ENCODE measurements at places on chromosomes 4 and X.

- DNase-seq = no peak
Measured at GRCh38 chr4:152660526-152660925, 19.3 kb downstream of the TMEM154 start.

- DNase-seq = no peak
Measured at GRCh38 chr4:3463556-3464348, 646 bp downstream of the DOK7 start.

DNA sequence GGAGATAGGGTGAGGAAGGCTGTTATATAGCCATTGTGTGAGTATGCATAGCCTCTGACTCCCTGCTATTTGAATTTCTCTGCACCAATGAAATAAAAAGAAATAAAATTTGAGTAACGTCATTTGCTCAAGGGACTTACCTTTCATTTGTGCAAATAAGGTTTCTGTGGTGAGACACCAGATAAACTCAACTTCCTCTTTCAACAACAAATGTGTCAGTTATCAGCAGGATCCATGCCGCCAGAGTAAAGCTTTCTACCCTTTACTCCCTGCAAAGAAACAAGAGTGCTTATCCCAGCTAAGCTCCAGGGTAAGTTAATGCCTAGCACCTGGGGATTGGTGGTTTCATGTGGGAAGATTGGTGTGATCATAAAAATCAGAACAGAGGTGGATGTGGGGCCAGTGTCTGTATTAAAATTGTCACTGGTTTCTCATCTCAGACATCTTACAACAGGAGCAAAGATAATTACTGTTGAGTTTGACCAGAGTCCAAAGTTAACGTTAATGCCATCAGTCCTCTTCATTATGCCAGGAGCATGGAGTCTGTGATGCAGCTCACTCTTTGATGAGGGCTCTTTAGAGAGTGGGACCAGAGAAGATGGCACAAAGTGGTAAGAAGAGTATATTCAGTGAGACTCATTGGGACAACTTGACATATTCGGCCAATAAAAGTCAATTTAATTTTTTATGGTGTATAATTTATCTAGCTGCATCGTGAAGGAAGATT lies at the start of gene P2RY10:
TSS of gene P2RY10 (plus strand) at position 206 of the 727 bp plus-strand sequence. CDS start 15,130 bp downstream, outside the sequence.
- DNase-seq = no peak

DNA sequence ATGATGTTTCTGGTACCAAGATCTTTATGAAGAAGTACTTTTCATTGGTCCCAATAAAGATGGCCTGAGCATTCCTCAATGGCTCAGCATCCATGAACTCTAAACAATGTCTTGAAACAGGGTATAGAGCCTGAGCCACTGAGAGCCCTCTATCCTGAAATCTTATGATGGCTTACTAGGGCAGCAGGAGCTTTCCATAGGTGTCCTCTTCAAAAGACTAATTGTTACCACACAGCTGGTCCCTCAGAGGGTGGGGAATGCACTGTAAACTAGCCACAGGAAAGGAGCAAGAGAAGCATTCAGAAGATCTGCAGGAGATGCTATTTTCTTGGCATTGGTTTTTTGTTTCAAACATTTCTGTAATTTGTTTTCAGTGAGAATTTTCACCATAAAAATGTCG lies 5.6 kb upstream of the BANK1 start:
- DNase-seq = no peak

- DNase-seq = no peak
Measured at GRCh38 chrX:1185561-1185960, 26.9 kb downstream of the CRLF2 start.

DNA sequence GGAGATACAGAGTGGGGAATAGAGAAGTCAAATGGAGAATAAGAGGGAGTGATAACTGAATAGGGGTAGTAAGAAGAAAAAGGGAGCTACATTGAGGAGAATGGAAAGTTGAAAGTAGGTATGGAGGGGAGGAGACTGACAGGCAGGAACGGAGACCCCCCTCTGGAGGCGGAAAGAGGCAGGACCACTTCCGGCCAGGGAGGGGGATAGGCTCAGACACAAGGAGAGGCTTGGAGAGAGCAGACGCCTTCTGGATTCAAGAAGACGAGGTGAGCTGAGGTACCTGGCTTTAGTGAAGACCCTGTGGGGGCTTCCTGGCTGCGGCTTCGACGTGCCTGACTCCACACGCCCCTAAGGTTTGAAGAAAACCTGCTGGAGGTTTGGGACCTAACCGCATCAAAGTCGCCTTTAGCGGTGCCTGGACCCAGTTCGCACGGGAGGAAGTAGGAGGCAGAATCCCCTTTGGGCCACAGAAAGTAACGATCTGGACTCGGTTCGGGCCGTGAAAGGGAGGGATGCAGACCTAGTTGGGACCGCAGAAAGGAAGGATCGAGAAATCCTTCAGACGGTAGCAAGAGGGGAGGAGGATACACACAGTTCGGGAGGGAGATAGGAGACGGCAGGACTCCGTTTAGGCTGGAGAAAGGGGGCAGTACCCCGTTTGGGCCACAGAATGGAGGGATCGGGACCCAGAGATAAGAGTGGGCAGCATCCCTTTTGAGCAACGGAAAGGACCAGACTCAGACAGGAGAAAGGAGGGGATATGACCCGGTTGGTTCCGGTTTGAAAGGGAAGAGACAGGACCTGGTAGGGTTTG lies at the start of gene TRO:
TSS of gene TRO (plus strand) at position 215 of the 817 bp plus-strand sequence. CDS start 1,423 bp downstream, outside the sequence.
- DNase-seq = peak; percentile 6

DNA sequence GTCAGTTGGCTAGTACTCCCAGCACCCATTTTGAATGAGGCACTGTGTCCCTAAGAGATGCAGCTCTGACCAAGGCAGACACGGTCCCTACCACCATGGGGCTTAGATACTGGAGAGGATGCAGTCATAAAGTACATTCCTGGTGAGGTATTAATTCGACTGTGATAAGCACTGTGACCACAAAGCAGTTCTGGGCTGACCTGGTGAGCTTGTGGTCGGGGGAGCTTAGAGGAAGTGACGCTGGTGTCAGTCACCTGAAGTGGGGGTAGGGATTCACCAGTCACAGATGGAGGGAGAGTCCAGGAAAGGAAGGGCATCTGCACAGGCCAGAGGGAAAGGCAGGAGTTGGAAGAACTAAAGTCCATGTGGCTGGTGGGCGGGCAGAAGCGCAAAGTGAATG lies 15.8 kb upstream of the CLTRN start:
- no peak for DNase-seq

- no peak for DNase-seq
Measured at GRCh38 chr4:189255636-189256035, 685.0 kb upstream of the FRG1 start.

DNA sequence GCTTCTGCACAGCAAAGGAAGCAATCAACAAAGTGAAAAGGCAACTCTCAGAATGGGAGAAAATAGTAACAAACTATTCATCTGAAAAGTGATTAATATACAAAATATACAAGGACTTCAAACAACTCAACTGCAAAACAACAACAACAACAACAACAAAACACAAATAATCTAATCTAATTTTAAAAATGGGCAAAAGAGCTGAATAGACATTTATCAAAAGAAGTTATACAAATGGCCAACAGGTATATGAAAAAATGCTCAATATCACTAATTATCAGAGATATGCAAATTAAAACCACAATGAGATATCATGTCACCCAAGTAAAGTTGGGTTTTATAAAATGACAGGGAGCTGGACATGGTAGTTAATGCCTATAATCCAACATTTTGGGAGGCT lies 602.8 kb upstream of the DIAPH2 start:
- no peak for DNase-seq

- DNase-seq = no peak
Measured at GRCh38 chrX:48107717-48108116, 22.7 kb upstream of the SPACA5B start.

GRCh38 chr4:134024251-134024650 lies 177.3 kb downstream of the PABPC4L start:
- DNase-seq = no peak

- no peak for DNase-seq
Measured at GRCh38 chr4:151663109-151663508, 97.7 kb downstream of the GATB start.

DNA sequence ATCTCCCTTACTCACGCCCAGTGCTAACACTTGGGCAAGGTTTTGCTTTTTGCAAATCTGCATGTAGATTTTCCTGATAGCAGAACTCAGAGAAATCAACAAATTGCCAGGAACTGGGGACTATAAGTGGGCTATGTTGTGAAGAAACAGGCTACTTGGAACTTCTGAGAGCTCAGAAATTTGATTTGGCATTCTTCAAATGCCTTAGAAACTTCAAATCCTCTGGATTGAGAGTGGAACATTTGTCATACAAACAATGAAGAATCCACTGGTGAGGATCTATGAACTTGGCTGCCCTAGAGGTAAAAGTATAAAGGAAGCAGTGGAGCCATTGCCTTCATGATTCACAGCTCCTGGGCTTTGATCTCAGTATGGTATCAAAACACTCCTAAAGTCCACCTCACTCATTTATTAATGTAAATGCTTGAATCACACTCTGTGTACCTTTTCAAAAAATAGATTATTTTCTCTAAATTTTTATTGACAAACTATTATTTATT lies 126.0 kb downstream of the GLRA3 start:
- no peak for DNase-seq

GRCh38 chr4:182978152-182978827 lies 61.1 kb upstream of the DCTD start:
- no peak for DNase-seq

DNA sequence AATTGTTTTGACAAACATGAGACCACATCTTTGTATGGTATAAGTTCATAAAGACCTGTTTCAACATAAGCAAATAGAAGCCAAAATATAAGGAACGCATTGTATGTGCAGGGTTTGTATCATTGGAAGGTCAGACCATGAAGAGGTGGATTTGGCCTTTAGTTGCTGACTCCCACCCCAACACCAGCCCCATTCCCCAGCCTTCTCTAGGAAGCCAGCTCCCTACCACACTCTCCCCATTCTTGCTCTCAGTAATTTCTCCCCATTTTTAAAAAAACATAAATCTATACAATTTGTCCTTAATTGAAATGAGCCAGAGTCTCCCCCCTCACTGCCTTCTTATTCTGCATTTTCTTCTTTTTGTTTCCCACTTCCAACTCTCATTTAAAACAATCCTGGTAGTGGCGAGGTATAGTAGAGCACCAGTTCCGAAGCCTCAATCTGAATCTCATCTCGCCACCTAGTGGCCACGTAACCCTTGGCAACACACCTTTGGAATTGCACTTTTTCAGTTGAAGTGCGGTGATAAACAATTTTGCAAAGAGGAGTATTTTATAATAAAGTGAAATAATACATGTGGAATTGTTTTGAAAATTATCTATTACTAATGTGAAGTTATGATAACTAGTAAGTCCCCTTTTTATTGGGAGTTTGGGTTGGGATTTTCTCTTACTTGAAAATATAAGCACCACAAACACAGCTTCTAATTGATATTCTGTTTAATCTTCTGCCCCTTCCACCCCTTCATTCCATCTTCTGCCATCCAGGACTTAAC lies 126.6 kb downstream of the ASB9 start:
- DNase-seq = peak; percentile 3

- DNase-seq = no peak
Measured at GRCh38 chr4:85445050-85445639, 29.8 kb upstream of the ARHGAP24 start.

Data from C1 segment of cervical spinal cord (tissue), 14 donors.